ENCODE measurements at places on chromosomes 4 and X.
A peak's percentile ranks its signal among the peaks of the same experiment; 100 is the strongest.

GRCh38 chr4:53233114-53233795 is 132.6 kb downstream of the SCFD2 start:
- H3K27ac ChIP-seq: no peak overlapping the region
- no peaks in the 10 kb centered on the region for H3K36me3 ChIP-seq
- H3K4me1 ChIP-seq: no peaks in the 10 kb centered on the region
- H3K27me3 ChIP-seq: no peaks in the 10 kb centered on the region
- no peak for DNase-seq

- H3K4me3 ChIP-seq: no peak overlapping the region
- no peaks in the 10 kb centered on the region for H3K4me1 ChIP-seq
- no peaks in the 10 kb centered on the region for H3K36me3 ChIP-seq
- no peaks in the 10 kb centered on the region for H3K27me3 ChIP-seq
- no peak overlapping the region for H3K27ac ChIP-seq
Measured at GRCh38 chr4:73662709-73663546, 42.7 kb upstream of the RASSF6 start.

- H3K4me3 ChIP-seq: no peak overlapping the region
- no peak overlapping the region for H3K27ac ChIP-seq
- peak; percentile 53 for DNase-seq
- H3K4me1 ChIP-seq: no peaks in the 10 kb centered on the region
- H3K36me3 ChIP-seq: no peaks in the 10 kb centered on the region
Measured at GRCh38 chrX:68945603-68946228, 116.9 kb downstream of the EFNB1 start.

GRCh38 chr4:153207567-153207966 is 3.3 kb downstream of the TRIM2 start:
- H3K27me3 ChIP-seq: no peaks in the 10 kb centered on the region

DNA sequence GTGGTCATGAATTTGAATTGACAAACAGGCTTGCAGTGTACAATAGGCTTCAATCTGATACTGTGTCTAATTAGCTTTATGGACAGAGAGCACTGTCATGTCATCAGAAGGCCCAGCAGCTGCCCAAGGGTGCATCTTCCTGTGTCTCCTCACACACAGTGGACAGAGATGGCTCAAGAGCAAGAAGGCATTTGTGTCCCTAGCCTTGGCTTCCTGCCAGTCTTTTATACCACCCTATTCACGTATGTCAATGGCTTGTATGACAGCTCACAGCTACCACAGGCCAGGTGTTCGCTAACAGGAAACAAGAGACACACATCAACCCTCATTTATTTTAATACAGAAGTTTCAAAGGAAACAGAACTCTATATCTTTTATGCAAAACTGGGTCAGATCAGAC is 874.0 kb upstream of the AGA start:
- no peak overlapping the region for H3K4me3 ChIP-seq
- no peak for DNase-seq
- H3K36me3 ChIP-seq: no peaks in the 10 kb centered on the region
- H3K4me1 ChIP-seq: no peaks in the 10 kb centered on the region
- no peak overlapping the region for H3K27ac ChIP-seq

- no peak overlapping the region for H3K4me3 ChIP-seq
- no peaks in the 10 kb centered on the region for H3K27me3 ChIP-seq
- no peaks in the 10 kb centered on the region for H3K4me1 ChIP-seq
- no peaks in the 10 kb centered on the region for H3K36me3 ChIP-seq
Measured at GRCh38 chr4:145248971-145249370, 68.6 kb upstream of the OTUD4 start.

DNA sequence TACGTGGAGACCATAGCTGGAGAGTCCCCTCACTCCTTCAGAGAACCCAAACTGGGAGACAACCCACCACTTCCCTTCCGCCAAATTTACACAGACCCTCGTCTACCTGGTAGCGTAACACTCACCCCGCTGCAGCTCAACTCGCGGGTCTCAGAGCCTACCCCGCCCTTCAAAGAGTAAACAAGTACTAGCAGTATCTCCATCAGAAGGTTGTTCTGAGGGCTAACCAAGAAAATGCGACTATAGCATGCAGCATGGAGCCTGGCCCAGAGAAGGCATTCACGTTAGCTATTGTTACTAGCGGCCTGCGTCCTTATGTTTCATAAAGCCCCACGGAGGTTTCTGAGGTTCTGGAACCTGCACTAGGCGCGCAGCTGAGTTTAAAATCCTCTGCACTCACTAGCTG is 531 bp upstream of the MANBA start:
- no peaks in the 10 kb centered on the region for H3K36me3 ChIP-seq
- H3K4me3 ChIP-seq: peak overlapping the region; percentile 73
- peak overlapping the region; percentile 63 for H3K27ac ChIP-seq
- H3K27me3 ChIP-seq: no peaks in the 10 kb centered on the region

GRCh38 chr4:138802499-138802898 is 213.1 kb upstream of the NOCT start:
- no peaks in the 10 kb centered on the region for H3K36me3 ChIP-seq
- no peak overlapping the region for H3K4me3 ChIP-seq
- no peak overlapping the region for H3K27ac ChIP-seq
- no peak for DNase-seq
- H3K27me3 ChIP-seq: no peaks in the 10 kb centered on the region

DNA sequence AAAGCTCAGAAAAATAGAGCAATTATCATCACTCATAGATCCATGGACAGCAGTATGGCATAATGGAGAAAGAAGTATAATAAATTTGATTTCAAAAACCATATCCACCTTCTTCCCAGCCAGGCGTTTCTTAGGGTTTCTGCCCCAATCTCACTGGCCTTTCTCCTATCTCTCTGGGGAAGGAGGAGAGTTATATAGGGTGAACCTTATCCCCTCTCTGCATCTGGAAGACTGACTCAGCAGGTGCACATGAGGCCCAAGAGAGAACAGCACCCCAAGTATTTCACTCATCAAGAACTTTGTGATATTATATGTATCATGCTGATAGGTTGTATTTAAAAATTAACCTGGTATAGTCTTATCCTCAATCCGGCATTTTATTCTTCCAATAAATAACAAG is 318.8 kb upstream of the RASGEF1B start:
- H3K4me3 ChIP-seq: no peak overlapping the region
- no peaks in the 10 kb centered on the region for H3K36me3 ChIP-seq
- no peaks in the 10 kb centered on the region for H3K4me1 ChIP-seq
- H3K27me3 ChIP-seq: no peaks in the 10 kb centered on the region
- DNase-seq: no peak

- H3K36me3 ChIP-seq: no peaks in the 10 kb centered on the region
- no peak for DNase-seq
- no peak overlapping the region for H3K4me3 ChIP-seq
- H3K27me3 ChIP-seq: no peaks in the 10 kb centered on the region
Measured at GRCh38 chr4:41069838-41070237, 144.5 kb downstream of the APBB2 start.

DNA sequence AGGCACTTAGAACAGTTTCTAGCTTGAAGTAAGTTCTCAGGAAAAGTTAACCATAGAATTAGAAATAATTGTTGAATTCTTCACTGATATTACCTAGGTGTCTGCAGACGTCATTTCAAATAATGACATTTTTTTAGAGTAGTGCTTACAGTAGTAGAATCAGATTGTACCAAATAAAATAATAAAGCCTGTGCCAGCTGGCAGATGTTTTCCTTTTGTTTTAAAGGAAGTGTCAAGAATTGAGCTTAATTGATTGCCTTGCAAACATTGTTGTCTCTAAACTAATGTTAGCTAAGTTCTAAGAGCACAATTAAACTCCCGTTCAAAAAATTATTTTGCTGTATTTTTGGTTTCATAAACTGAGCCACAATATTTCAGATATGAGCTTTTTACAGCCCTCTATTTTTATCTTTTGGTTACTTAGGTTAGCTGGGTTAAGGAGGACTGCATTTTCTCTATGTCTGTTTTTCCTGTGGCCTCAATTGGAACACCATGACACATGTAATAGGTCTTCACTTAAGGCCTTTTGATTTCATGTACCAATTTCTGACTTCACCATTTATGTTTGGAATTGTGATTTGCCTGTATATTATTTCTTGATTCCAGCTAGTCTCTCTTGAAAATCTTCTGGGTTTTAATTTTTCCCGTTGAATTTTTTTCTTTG is 64.2 kb downstream of the DCUN1D4 start:
- H3K4me1 ChIP-seq: no peaks in the 10 kb centered on the region
- H3K4me3 ChIP-seq: no peak overlapping the region
- H3K36me3 ChIP-seq: peaks cover 20% of the 10 kb centered on the region

DNA sequence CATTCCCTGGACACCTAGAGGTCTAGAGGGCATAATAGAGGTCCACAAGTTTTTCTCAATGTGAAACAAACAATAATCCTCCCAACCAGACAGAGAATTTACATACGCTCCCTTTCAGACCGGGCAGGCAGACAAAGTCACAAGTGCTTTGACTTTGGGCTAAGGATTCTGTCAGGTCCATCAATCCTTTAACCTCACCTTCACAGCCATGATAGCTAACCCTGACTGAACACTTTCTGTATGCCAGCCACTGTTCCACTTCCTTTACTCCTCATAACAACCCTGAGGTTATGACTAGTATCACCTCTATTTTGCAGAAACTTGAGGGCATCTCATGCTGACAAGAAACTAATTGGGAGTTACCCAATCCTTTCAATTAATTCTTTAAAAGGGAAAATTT is 118.8 kb upstream of the AFF2 start:
- no peaks in the 10 kb centered on the region for H3K27me3 ChIP-seq
- peaks cover 3% of the 10 kb centered on the region for H3K4me1 ChIP-seq
- H3K36me3 ChIP-seq: no peaks in the 10 kb centered on the region
- no peak for DNase-seq
- no peak overlapping the region for H3K27ac ChIP-seq

GRCh38 chr4:145484225-145484846 is 2.7 kb downstream of the SMAD1 start:
- H3K4me3 ChIP-seq: no peak overlapping the region
- H3K27ac ChIP-seq: no peak overlapping the region
- no peak for DNase-seq
- no peaks in the 10 kb centered on the region for H3K36me3 ChIP-seq

GRCh38 chrX:110284159-110284558 is 33.7 kb downstream of the AMMECR1 start:
- no peak for DNase-seq
- no peak overlapping the region for H3K4me3 ChIP-seq
- no peak overlapping the region for H3K27ac ChIP-seq
- H3K4me1 ChIP-seq: no peaks in the 10 kb centered on the region

- H3K27me3 ChIP-seq: no peaks in the 10 kb centered on the region
- no peak for DNase-seq
- no peak overlapping the region for H3K4me3 ChIP-seq
- no peak overlapping the region for H3K27ac ChIP-seq
Measured at GRCh38 chr4:36332782-36333131, 51.3 kb downstream of the DTHD1 start.

DNA sequence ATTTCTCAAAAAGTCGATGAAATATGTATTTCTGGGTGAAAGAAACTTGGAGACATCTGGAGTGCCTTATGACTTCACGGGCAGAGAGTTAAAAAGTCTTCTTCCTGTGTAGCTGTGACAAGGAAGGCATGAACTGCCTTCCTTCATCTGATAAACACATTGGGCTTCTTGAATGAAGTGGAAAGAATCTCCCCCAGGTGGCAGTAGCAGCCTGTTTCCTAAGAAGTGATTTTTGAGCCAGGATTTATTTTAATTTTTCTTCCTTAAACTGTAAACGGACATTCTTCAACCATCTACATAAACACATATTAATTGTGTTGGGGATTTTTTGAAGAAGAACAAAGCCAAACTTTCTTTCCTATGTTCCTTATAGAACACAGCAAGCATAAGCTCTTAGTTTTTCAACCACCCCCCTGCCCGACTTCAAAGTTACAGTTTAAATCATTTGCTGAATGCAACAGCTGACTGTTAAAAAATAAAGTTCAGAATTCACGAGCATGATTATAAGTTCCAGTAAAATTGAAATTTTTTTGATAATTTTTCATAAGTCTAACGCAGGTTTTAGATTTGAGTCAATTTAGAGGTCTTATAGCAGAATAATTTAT is 980 bp upstream of the GIMD1 start:
- no peaks in the 10 kb centered on the region for H3K36me3 ChIP-seq
- no peak overlapping the region for H3K4me3 ChIP-seq
- H3K27ac ChIP-seq: no peak overlapping the region
- H3K27me3 ChIP-seq: no peaks in the 10 kb centered on the region

DNA sequence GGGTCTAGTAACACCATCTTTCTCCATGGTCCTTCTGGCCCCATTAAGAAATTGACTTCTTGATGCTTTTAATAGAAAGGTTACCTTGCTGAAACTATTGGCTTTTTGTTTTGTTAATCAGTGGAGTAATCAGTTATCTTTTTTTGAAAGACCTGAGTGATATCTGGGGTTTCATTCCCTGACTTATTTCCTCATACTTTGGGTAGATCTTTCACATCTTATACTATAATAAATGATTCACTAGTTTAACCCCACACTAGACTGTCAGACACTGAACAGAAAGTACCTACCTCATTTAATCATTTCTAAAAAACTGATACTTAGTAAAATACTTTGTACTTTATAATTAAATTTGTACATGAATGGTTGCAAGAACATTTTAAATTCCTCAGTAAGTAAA is 1021.1 kb downstream of the STIM2 start:
- no peak for DNase-seq
- no peak overlapping the region for H3K27ac ChIP-seq
- H3K27me3 ChIP-seq: no peaks in the 10 kb centered on the region
- no peaks in the 10 kb centered on the region for H3K4me1 ChIP-seq

DNA sequence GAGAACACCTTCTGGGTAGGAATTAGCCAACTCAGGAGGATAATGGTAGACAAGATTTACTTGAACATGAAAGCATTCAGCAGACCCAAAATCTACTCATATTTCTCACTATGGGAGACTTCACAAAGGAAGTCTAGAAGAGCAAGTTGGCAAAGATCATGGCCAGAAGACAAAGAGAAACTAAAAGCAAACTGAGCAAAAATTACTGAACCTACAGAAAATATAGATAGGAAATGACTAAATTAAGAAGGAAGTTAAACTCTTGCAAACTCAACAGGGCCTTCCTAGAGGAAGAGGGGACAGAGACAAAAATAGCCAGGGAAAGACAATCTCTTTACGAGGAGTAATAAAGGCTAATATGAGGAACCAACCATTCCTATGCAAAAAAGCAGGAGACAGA is 18.7 kb downstream of the CORIN start:
- DNase-seq: no peak
- H3K27ac ChIP-seq: no peak overlapping the region
- H3K4me3 ChIP-seq: no peak overlapping the region
- no peaks in the 10 kb centered on the region for H3K27me3 ChIP-seq
- H3K36me3 ChIP-seq: no peaks in the 10 kb centered on the region

GRCh38 chrX:155747520-155747919 is 133.6 kb upstream of the VAMP7 start:
- no peaks in the 10 kb centered on the region for H3K27me3 ChIP-seq
- no peak overlapping the region for H3K4me3 ChIP-seq
- no peak overlapping the region for H3K27ac ChIP-seq
- no peaks in the 10 kb centered on the region for H3K4me1 ChIP-seq

DNA sequence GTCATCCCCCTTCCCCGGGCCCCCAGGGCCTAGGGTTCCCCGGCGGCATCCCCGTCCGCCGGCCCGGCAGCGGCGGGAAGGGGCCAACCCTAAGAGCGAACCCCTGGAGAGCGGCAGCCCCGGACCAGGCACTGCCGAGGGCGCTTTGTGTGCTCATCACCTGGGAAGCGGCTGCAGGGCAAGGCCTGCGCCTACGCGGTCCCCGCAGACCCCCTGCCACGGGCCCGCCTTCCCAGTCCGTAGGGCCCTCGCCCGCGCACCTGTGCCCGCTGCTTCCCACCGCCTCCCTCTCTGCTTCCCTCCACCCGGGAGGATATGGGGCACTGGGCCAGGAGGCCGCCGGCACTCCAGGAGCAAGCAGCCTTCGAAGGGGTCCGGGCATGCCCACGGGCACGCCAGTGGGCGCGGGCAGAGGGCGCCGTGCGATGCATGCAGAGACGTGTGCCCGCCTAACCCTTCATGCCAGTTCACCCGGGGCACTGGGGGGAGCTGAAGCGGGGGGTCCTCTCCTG is 2.6 kb downstream of the FLNA start:
- no peaks in the 10 kb centered on the region for H3K27me3 ChIP-seq
- H3K27ac ChIP-seq: no peak overlapping the region
- peaks cover 6% of the 10 kb centered on the region for H3K4me1 ChIP-seq
- no peak for DNase-seq
- peak overlapping the region; percentile 96 for H3K4me3 ChIP-seq
